CD4-positive, alpha-beta T cell treated with Interferon gamma for 1 hour (primary cell): ENCODE measurements at places on chromosomes 2 and 18.

GRCh38 chr2:116952254-116952653 lies 862.2 kb upstream of the DDX18 start:
- DNase-seq = no peak

DNA sequence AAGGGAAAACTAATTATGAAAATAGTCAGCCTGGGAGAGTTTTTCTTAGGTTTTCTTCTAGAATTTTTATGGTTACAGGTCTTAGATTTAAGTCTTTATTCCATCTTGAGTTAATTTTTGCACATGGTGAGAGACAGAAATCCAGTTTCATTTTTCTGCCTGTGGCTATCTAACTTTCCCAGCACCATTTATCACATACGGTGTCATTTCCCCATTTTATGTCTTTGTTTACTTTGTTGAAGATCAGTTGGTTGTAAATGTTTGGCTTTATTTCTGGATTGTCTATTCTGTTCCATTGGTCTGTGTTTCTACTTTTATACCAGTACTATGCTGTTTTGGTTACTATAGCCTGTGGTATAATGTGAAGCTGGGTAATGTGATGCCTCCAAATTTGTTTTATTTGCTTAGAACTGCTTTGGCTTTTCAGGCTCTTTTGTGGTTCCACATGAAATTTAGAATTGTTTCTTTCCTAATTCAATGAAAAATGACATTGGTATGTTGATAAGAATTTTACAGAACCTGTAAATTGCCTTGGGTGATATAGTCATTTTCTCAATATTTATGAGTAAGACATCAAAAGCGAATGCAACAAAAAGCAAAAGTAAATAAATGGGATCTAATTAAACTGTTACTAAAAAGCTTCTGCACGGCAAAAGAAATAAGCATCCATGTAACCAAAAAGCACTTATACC lies 146.1 kb upstream of the NOL4 start:
- DNase-seq = no peak

DNA sequence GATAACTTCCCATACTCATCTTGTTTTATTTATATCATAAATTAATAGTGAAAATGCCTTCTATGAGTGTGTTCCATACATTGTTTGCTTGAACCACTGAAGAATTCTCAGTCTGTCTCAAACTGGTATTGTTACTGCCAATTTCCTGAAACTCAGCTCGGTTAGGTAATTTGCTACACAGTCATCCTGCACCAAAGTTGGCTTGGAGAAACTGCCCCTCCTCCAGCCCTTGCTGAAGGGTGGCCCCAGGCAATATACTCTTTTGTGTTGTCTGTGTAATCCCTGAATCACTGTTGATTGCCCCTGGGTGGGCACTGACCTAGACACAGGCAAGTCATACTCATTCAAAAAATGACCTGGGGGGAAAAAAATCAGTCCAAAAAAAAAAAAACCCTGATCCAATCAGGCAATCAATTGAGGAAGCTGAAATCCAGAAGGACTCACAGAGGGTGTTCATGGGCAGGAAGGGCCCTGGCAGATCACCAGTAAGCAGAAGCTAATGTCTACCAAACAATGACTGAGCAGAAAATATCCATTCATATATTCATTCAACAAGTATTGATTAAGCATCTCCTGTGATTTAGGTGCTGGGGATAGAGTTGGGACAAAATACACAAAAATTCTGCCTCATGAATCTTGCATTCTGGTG lies 3.8 kb upstream of the SESTD1 start:
- peak; percentile 2 for DNase-seq

DNA sequence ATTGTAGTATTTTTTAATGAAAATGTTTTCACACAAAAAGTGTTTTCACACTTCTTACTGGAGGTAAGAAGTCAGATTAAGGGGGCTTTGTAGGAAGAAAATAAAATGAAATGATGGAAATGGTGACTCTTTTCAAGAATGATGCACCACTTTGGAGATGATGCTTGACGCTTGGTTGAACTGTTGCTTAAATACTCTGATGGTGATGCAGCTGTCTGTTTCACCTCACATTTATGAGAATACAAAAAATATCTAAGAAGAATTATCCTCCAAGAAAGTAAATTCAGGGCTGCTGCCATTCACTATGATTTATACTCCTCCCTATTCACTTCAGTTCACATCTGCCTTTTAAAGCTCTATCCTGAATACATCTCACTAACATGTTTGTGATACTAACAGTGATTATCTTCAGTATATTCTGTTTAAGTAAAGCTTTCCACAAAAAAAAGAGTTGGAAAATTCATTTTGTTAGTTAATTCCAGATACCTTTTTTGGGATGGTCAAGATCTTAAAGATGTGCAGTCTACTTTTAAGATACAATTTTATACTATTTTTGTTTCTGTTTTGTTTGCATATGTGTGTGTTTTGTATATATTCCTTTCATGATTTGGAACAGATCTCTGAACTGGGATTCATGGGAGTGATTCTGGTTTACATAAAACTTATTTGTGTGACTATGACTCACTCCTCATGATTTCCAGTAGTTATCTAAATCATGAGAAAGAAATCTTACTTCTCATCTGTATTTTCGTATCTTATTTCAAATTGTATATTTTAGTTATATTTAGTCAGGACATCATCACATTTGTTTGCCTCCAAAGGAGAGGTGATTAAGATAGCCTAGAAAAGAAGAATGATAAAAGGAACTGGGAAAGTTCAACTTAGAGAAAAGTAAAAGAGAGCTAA lies 53.1 kb downstream of the SLC39A10 start:
- DNase-seq = no peak

DNA sequence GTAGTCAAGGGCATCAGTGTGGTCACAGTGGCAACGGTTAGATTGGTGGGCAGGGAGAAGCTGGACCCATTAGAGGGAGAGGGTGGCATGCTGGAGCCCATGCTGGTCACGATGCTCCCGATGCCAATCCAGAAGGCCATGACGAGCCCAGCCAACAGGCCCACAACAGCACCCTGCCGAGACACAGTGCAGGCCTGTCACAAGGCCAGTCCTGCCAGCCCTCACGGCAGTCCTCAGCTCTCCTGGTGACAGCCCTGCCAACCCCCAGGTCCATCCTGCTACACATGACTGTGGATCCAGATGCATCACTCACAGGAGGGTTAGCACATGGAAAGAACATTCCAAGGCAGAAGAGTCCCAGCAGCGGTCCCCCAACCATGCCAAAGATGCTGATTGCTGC lies 10.2 kb upstream of the ATRAID start:
- DNase-seq = no peak

DNA sequence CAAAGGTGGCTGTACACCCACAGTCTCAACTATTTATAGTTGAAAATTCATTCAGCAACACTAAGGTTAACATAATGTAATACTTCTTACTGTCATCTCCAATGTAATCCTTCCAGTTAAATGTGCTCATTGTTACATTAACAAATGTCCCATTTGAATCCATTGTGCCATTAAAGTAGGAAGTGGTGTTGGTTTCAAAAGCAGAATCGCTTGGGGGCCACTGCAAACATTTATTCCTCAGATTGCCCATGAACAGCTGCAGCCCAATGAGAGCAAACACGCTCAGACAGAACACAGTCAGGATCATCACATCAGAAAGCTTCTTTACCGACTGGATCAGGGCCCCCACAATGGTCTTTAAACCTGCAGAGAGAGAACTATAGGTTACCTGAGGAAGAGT lies 41.4 kb downstream of the SCN3A start:
- DNase-seq = no peak

GRCh38 chr2:2981000-2981399 lies 396.6 kb downstream of the EIPR1 start:
- DNase-seq = no peak

DNA sequence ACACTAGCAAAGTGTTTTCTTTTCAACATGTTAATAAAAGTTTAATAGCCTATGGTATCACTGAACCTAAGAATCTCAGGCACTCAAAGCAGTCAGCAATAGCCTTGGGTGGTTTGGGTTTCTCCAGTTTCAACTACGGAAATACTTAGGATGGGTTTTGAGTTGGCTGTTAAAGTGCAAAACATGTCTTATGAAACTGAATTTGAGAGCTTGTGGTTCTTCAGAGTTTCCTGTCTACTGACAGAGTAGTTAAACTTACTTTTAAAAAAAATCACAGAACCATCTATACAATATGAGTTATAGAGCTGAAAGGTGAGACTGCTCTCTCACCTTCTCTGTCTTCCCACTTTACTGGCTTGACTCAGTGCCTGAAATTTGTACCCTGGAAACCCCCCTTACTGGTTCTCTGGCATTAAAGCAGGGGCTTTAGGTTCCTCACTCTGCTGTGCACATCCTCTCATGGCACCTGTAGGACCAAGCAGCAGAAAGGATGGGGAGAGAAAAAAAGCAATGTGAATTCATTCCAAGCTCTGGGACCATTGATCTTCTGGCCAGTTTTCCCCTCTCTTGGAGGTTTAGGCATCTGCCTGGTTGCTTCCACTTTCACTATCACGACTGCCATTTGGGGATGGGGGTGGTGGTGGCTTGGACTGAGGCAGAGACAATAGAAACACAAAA lies 18.1 kb downstream of the CCDC141 start:
- DNase-seq = no peak

- no peak for DNase-seq
These were observed 59.4 kb upstream of the TMEM17 start for GRCh38 chr2:62565309-62565908.

DNA sequence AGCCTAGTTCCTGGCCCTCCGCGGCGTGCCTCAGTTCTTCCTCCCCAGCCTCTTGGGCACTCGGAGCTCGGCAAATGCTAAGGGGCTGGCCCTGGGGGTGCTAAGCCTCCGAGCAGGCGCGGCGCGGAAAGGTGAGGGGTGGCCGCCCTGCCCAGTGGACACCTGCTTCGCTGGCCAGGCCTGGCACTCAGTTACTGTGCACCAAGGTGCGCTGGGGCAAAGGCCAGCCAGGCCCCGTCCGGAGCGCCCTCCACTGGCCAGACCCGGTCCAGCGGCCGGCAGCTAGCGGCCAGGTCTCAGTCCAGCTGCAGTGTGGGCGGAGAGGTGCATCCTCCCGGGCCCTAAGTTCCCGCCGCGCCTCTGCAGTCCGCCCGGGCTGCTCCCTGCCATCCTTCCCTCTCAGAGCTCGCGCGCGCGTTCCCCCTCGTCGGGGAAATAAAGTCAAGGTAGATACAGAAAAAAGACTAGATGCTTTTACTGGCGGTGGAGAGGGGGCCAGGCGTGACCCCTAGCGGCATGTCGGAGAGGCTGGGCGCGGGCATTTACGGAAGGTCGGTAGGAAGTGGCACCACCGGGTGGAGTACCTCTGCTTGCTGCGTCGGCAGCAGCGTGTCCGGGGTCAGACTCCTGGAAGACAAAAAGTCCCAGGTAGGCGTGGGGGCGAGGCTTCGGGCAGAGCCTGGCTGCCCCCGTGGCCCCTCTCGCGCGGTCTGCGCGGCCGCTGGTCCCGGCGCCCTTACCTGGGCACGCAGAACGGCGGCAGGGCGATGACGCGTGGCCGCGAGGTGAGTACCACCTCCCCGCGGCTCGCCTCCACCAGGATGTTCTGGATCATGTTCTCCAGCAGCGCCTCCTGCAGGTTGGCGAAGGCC lies 9.4 kb upstream of the CRYBA2 start:
- no peak for DNase-seq

- no peak for DNase-seq
These were observed 42.0 kb downstream of the CROCC2 start for GRCh38 chr2:240948086-240948485.

DNA sequence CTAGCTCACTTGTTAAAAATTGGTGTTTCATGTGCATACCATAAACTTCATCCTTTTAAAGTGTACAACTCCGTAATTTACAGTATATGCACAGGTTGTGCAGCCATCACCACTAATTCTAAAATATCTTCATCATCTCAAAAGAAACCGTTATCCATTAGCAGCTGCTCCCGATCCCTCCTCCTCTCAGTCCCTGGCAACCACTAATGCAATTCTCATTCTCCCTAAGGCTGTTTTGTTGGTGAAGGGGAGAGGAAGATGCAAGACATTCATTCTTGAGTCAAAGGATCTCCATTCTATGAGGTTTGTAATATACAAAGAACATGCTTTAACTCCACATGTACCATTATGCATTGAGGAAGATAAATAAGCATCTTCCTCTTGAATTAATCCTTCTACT lies 48.6 kb downstream of the RNU4ATAC start:
- no peak for DNase-seq

DNA sequence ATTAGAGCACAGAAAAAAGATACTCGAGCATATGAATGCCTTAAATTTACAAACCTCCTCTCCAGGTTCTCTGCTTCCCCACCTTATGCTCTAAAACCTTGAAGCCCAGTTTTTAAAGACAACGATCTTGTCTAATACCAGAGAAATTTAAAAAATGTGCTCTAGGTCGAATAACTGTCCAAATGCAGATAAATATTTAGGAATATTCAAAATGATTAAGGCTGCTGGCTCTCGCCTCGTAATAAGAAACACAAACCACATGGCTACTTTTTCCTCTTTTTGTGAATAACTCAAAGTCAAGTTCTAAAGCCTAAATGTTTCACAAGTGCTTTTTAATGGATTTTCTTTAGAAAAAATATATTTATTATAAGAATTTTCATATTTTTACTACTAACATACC lies 101.3 kb downstream of the SATB2 start:
- DNase-seq = no peak
